ENCODE measurements at places on chromosomes 4 and X.

DNA sequence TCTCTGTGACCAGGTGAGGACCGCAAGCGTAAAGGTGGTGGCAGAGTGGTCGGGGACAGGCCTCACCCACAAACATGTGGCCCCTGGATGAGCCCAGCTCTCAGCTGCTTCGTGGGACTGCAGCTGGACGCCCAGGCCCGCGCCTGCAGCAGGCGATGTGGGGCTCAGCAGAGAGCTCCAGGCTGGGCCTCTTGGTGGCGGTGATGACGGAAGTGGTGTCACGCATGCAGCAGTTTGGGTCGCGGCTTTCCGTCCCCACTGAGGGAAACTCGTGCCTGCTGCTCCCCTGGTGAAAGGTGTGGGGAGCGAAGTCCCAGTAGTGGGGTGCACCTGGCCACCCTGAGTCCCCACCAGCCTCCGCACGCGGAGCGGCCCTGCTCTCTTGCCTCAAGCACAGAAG is 26.9 kb downstream of the PCGF3 start:
- DNase-seq: no peak
- H3K4me1 ChIP-seq: no peaks in the 10 kb centered on the region
- peaks cover 17% of the 10 kb centered on the region for H3K36me3 ChIP-seq
- H3K27ac ChIP-seq: no peak overlapping the region
- H3K4me3 ChIP-seq: no peak overlapping the region

DNA sequence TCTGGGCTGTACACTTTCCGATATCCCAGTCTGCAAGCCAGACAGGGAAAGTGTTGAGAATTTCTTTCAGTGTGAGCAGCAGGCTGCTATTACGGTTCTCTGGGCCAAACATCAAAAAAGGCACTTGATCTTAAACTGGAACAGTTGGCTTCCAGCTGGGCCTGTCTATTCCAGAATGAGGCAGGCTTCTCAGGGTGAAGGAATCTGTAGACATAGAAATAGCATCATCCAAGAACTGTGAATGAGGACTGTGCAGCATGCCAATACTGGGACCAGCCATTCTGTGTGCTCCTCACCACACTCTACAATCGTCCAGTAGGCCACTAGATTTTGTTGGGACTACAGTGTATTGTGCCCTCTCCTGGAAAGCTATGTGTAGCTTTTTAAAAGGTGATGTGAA is 31.1 kb downstream of the ART3 start:
- H3K27ac ChIP-seq: no peak overlapping the region
- DNase-seq: no peak
- no peak overlapping the region for H3K4me3 ChIP-seq
- no peaks in the 10 kb centered on the region for H3K27me3 ChIP-seq
- no peaks in the 10 kb centered on the region for H3K36me3 ChIP-seq

GRCh38 chr4:174592985-174593335 is 70.7 kb upstream of the HPGD start:
- H3K4me1 ChIP-seq: no peaks in the 10 kb centered on the region
- no peaks in the 10 kb centered on the region for H3K36me3 ChIP-seq
- no peak for DNase-seq

GRCh38 chr4:98833384-98833783 is 95.5 kb downstream of the EIF4E start:
- no peak overlapping the region for H3K27ac ChIP-seq
- no peaks in the 10 kb centered on the region for H3K36me3 ChIP-seq
- H3K4me3 ChIP-seq: no peak overlapping the region
- H3K27me3 ChIP-seq: no peaks in the 10 kb centered on the region
- no peak for DNase-seq

GRCh38 chrX:15451913-15452312 is 41.2 kb downstream of the PIR start:
- no peaks in the 10 kb centered on the region for H3K4me1 ChIP-seq
- no peak for DNase-seq
- no peak overlapping the region for H3K4me3 ChIP-seq
- no peaks in the 10 kb centered on the region for H3K27me3 ChIP-seq
- H3K27ac ChIP-seq: no peak overlapping the region

DNA sequence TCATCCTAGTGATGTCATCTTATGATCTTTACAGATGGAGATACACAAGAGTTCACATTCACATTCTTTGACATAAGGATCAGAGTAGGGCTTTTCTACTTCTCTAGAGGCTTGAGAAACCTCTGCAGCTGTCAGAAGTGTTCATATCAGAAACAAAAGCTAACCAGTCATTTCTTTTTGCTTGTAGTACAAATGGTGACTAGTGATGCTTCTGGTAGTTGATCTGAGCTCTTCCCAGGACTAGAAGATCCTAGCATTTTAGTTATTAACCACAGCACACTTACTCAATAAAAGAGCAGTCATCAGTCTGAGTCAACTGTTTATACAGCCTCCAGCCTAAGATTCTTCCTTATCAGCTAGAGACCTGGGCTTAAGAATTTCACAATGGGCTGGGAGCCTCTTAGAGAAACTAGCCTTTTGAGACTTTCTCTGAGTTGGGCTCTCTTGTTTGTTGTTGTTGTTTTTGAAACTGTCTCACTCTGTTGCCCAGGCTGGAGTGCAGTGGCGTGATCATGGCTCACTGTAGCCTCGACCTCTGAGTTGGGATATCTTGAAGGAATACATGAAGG is 84.1 kb downstream of the TMEM164 start:
- no peaks in the 10 kb centered on the region for H3K27me3 ChIP-seq
- no peaks in the 10 kb centered on the region for H3K4me1 ChIP-seq
- no peaks in the 10 kb centered on the region for H3K36me3 ChIP-seq

DNA sequence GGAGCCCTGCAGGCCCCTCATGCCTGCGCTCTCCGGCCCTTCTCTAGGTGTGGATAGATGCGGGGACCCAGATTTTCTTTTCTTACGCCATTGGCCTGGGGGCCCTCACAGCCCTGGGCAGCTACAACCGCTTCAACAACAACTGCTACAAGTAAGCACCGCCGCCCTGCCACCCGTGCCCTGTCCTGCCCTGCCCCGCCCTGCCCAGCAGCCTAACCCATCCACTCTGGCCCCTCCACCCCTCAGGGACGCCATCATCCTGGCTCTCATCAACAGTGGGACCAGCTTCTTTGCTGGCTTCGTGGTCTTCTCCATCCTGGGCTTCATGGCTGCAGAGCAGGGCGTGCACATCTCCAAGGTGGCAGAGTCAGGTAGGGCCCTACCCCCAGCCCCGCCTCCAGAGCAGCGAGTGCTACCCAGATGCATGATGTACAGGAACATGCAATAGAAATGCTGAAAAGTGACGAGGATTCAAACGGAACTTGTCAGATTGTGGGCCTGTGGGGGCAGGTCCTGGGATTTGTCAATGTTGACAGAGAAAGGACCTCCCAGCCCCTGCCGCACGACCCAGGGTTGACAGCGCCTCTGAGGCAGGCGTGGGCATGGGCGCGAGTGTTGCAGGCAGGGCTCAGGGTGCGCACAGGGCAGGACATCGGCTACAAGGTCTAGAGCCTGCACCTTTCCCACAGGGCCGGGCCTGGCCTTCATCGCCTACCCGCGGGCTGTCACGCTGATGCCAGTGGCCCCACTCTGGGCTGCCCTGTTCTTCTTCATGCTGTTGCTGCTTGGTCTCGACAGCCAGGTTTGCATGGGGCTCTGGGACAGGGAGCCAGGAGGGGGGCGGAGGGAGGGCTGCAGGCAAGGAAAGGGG is 5.7 kb downstream of the SLC6A8 start:
- no peak for DNase-seq
- no peaks in the 10 kb centered on the region for H3K4me1 ChIP-seq
- no peaks in the 10 kb centered on the region for H3K27me3 ChIP-seq
- no peaks in the 10 kb centered on the region for H3K36me3 ChIP-seq
- no peak overlapping the region for H3K4me3 ChIP-seq

- H3K27ac ChIP-seq: no peak overlapping the region
- H3K4me1 ChIP-seq: no peaks in the 10 kb centered on the region
- no peak overlapping the region for H3K4me3 ChIP-seq
These were observed 334.5 kb upstream of the IGFBP7 start for GRCh38 chr4:57444671-57445070.

- H3K27ac ChIP-seq: no peak overlapping the region
- H3K4me3 ChIP-seq: no peak overlapping the region
These were observed 278.3 kb downstream of the PCDH18 start for GRCh38 chr4:137253949-137254348.

DNA sequence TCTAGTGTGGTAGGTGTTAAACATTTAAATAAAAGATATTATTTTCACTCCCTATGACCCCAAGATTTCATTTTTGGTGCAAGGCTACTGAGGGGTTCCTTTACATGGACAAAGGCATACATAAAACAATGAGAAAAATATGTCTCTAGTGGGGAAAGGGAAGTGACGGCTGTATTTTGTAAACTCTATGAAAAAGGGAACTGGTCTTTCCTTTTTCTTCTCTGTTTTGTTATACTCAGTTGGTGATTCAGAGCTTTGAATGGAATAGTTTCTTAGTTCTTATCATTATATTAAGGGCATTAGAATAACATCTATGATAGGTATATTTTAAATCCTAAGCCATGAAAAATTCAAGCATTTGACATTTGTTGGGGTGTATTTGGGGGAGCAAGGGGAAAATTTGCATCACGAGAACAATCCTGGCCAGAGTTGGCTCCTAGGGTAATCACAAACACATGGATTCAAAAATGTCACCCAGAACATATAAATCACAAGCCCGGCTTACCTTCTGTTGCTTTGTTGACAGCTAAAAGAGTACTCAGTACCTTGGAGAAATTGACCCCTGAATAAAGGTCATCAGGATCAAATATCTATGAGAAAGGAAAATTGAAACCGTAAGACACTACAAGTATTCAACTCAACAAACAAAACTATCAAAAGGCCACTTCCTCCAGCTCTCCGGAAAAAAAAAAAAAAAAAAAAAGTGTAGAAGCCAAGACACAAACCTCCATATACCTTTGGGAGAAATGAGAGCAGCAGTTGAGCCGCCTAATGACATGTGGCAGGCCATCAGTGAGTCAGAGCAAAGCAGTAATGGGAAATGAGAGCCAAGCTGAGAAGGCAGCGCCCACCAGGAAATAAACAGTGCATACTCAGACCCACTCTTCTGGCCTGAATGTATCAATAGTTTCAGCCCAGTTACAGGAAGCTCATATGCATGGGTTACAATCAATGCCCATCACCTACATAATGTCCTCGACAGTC is 33.4 kb downstream of the ARHGEF6 start:
- H3K4me1 ChIP-seq: peaks cover 45% of the 10 kb centered on the region
- H3K4me3 ChIP-seq: no peak overlapping the region
- no peak for DNase-seq
- H3K27me3 ChIP-seq: no peaks in the 10 kb centered on the region
- no peak overlapping the region for H3K27ac ChIP-seq

DNA sequence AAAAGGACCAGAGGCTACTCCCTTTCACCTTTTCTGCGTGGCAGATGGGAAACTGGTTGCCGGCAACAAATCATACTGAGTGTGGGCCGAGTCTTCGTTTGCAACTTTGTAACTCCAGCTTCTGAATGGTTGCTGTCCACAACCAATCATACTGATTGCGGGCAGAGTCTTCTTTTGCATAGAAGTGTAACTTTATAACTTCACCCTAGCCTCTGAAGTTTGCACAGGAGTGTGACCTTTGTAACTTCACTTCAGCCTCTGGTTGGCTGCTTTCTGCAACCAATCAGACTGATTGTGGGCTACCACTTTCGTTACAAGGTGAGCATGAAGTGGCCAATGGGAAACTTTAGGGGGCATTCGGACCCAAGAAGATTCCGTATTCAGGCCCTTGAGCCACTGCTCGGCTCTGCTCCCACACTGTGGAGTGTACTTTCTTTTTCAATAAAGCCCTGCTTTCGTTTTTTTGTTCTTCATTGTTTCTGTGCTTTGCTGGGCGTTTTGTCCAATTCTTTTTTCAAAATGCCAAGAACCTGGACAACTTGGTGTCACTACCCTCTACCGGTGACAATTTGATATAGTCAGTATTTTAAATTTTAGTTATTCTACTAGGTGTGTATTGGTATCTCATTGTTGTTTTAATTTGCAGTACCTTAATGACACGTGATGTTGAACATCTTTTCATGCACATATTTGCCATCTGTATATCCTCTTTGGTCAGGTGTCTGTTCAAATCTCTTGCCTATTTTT is 9.0 kb upstream of the PAGE5 start:
- DNase-seq: no peak
- no peak overlapping the region for H3K27ac ChIP-seq
- H3K4me1 ChIP-seq: no peaks in the 10 kb centered on the region
- no peaks in the 10 kb centered on the region for H3K27me3 ChIP-seq

DNA sequence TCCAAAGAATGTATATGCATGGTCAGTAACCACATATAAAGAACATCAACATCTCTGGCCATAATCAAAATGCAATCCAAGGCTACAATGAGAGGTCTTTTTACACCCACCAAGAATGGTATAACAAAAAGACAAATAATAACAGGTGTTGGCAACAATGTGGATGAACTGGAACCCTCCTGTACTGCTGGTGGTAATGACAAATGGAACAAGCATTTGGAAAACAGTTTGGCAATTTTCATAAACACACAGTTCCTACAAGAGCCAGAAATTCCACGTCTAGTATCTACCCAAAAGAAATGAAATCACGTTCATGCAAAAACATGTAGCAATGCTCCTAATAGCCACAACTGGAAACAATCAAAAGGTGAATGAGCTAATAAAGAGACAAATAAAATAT is 11.7 kb downstream of the UGT2B4 start:
- no peaks in the 10 kb centered on the region for H3K4me1 ChIP-seq
- DNase-seq: no peak
- no peak overlapping the region for H3K4me3 ChIP-seq
- H3K27me3 ChIP-seq: no peaks in the 10 kb centered on the region
- H3K36me3 ChIP-seq: no peaks in the 10 kb centered on the region

DNA sequence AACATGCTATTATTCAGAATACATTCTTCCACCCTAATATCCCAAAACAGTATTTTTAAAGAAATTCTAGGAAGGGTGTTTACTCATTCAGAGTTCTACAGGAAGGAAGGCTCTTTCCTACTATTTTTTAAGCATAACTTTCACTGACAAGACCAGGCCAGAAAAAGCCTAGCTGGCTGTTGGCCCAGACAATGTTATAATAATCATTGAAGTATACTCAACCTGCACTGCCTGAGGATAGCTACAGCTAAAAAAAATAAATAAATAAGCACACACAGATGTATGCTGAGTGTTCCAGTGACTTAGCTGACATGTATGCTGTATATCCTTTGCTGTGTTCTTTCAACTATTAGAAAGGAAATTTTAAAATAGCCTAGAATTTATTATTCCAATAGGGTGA is 145.8 kb upstream of the SPRY1 start:
- H3K27me3 ChIP-seq: no peaks in the 10 kb centered on the region
- no peak overlapping the region for H3K27ac ChIP-seq
- no peak overlapping the region for H3K4me3 ChIP-seq

DNA sequence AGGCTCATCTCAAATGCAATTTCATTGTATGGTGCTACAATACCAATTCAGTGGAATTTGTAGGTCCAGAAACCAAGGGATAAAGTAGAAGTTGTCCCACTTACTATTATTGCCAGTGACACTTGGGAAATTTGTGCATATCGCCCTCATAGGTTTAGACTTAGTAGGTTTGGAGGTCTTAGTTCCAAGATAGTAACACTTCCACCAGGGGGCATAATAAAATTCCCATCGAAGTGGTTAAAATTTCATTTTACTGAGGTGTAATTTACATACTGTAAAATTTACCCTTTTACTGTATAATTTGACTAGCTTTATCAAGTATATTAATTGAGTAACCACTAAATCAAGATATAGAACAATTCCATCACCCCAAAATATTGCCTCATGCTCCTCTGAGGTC is 174.6 kb downstream of the INPP4B start:
- DNase-seq: no peak
- H3K27ac ChIP-seq: no peak overlapping the region
- H3K27me3 ChIP-seq: no peaks in the 10 kb centered on the region
- no peaks in the 10 kb centered on the region for H3K36me3 ChIP-seq
- no peak overlapping the region for H3K4me3 ChIP-seq
- no peaks in the 10 kb centered on the region for H3K4me1 ChIP-seq

All from CD8-positive, alpha-beta memory T cell (primary cell).